NCI-H1092 (cell line): ENCODE measurements at places on chromosomes 5 and 9.

DNA sequence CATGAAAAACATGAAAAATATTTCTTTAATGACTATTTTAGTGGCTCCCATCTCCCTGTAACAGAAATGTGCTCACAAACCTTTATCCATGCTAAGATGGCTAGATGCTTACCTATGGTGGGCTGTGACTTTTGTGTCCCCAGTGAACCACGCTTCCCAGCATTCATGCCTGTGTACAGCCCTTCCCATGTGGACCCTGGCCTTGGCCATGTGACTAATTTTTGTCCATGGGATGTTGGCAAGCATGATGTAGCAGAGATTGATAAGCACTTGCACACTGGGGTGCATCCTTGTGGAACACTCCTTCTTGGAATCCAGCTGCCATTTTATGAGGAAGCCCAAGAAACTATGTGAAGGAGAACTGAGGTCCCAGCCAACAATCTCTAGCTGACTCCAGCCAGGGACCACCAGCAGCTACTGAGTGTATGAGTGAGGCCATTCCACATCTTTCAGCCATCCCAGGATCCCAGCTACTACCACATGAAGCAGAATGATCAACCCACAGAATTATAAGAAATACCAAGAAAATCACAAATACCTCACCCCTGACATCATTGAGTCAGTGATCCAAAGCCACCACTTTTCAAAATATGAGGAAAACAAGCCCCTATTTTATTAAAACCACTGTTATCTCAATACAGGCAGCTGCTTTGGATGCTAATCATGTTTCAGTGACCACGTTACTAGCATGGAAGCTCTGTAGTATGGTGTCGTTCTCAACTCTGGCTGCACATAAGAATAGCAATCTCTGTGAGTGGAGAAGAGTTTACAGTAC lies 16.1 kb upstream of the RAI14 start:
- DNase-seq, result no peak

DNA sequence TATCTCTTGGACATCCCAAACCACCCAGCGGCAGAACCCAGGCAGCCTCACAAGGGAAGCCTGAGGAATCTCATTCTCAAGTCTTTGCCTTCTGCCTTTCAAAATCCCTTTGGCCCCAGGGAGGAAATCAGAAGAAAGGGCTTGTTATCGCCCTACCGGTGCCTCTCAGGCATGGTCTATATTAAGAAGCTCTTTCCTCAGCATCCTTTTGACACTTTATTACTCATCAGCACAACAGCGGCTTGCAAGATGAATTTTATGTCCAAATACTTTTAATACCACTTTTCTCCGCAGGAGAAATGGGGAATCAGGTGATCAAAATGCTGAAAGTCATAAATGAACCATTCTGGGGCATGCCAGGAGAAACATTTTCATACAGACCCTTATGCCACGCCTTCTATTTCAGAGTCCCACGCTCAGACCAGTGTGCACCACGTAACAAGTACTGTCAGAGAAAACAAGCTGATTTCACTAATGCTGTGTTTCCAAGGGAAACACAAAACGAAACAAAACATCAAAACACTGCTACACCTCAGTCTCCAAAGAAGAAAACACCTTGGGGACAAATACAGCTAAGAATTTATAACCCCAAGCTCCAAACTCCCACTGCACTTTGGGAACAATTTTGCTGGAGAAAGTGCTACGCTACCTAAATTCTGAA lies 30.0 kb downstream of the RAPGEF1 start:
- no peak for DNase-seq

DNA sequence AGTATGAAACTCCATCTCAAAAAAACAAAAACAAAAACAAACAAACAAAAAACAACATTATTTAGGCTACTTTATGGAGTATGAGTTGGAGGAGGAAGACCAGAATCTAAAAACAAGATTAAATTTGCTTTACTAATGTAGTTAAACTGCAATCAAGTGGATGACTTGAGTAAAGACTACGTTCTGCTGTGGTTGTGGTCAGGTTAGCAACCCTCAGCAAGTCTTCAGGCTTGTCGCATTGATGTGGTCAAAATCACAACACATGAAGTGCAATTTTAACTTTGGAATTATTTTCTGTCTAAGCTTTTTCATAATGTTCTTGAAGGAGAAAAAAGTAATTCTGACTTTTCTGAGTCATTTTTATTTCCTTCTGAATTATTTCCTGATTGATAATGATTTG lies 43.1 kb downstream of the PDE6A start:
- no peak for DNase-seq

DNA sequence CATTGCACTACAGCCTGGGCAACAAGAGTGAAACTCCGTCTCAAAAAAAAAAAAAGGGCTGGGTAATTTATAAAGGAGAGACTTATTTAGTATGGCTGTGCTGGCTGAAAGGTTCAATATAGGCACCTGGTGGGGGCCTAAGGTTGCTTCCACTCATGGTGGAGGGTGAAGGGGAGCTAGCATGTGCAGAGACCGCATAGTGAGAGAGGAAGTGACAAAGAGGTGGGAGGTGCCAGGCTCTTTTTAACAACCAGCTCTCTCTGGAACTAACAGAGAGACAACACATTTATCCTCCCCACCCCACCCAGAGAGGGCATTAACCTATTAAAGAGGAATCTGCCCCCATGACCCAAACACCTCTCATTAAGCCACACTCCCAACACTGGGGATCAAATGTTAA lies 28.9 kb upstream of the SERINC5 start:
- DNase-seq, result no peak

GRCh38 chr5:41057231-41057630 lies 13.9 kb downstream of the MROH2B start:
- DNase-seq, result no peak
